Lower lobe of right lung (tissue), 2 donors: ENCODE measurements at places on chromosomes 16 and 17.

GRCh38 chr17:14080847-14081251 lies 11.5 kb downstream of the COX10 start:
- H3K4me1 ChIP-seq, result no peaks in the 10 kb centered on the region
- H3K36me3 ChIP-seq, result peaks cover 39% of the 10 kb centered on the region
- H3K27ac ChIP-seq, result no peak overlapping the region
- H3K4me3 ChIP-seq, result no peak overlapping the region
- no peaks in the 10 kb centered on the region for H3K27me3 ChIP-seq
- no peak for DNase-seq

DNA sequence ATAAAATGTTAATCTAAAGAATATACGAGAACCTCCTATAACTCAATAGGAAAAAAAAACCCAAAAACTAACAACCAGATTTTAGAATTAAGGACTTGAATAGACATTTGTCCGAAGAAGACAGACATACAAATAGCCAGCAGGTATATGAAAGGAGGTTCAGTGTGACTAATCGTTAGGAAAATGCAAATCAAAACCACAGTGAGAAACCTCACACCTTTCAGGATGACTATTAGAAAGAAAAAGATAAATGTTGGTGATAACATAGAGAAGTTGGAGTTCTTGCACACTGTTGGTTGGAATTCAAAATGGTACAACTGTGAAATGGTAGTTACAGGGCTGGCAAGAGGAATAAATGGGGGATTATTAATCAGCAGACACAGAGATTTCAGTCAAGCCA lies 339.0 kb downstream of the TMEM114 start:
- H3K27me3 ChIP-seq, result no peaks in the 10 kb centered on the region
- no peaks in the 10 kb centered on the region for H3K4me1 ChIP-seq
- H3K36me3 ChIP-seq, result no peaks in the 10 kb centered on the region
- DNase-seq, result no peak
- H3K4me3 ChIP-seq, result no peak overlapping the region

DNA sequence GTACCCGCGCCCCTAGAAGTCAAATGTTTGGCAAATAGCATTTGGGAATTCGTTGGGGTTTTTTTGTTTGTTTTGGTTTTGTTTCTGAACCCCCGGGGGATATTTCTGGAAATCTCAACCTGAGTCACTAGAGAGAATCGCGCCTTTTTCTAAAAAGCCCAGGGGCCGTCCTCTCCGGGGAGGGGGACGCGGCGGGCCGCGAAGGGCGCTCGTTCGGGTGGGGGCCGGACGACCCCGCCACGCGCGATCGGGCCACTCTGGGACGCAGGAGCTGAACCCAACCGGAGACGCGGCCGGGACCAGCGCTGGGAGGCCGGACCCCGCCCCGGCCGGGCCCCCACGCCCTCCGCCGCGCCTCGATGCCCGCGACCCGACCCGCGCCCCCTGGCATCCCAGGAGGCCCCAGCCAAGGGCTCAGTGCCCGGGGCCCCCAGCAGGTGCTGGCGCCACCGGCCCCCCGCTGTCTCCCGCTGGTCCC lies 302 bp downstream of the LITAF start:
- H3K27me3 ChIP-seq, result no peaks in the 10 kb centered on the region
- H3K4me3 ChIP-seq, result peak overlapping the region; percentile 69
- peaks cover 54% of the 10 kb centered on the region for H3K4me1 ChIP-seq

DNA sequence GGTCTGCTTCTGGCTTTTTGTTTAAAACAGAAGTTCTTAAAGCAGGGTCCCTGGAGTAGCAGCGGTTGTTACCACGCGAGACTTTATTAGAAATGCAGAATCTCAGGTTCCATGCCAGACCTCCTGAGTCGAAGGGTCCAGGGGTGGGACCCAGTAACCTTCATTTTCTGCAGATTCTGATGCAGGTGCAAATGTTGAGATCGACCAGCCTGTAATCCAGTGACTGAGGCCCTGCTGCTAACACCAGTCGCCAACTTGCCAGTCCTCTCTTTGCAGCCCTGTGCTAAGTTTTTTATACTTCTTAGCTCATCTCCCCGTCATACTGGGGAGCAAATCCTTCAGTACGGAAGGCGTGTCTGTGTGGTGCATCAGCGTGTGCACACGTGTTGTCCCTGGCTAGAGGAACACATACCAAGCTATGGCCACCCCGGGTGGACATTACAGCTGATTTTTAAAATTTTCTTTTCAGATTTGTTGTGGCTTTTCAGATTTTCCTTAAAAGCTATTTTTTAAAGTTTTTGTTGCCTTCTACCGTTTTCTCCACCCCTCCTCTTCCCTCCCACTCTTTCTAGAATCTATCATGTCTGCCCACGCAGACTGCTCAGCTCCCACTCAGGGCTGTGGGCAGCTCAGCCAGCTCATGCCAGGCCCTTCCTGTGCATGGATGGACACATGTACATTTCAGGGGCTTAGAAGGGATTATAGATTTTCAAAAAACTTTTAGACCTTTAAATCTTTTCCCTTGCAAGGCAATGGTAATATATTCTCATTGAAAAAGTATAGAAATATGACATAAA lies 57.7 kb downstream of the MEAK7 start:
- peak; percentile 5 for DNase-seq
- H3K4me1 ChIP-seq, result no peaks in the 10 kb centered on the region

- no peaks in the 10 kb centered on the region for H3K27me3 ChIP-seq
- no peaks in the 10 kb centered on the region for H3K36me3 ChIP-seq
- H3K4me1 ChIP-seq, result peaks cover 94% of the 10 kb centered on the region
- peak overlapping the region; percentile 85 for H3K27ac ChIP-seq
- peak; percentile 71 for DNase-seq
- peak overlapping the region; percentile 15 for H3K4me3 ChIP-seq
Observed at GRCh38 chr16:4323071-4323844, 7.4 kb downstream of the GLIS2 start.

GRCh38 chr17:64491994-64492393 lies 4.9 kb downstream of the POLG2 start:
- peaks cover 61% of the 10 kb centered on the region for H3K36me3 ChIP-seq
- H3K27ac ChIP-seq, result no peak overlapping the region
- no peaks in the 10 kb centered on the region for H3K27me3 ChIP-seq
- no peak overlapping the region for H3K4me3 ChIP-seq
- peaks cover 23% of the 10 kb centered on the region for H3K4me1 ChIP-seq

- no peaks in the 10 kb centered on the region for H3K36me3 ChIP-seq
- peak; percentile 61 for DNase-seq
- peak overlapping the region; percentile 75 for H3K27ac ChIP-seq
- peaks cover 14% of the 10 kb centered on the region for H3K4me1 ChIP-seq
- H3K4me3 ChIP-seq, result peak overlapping the region; percentile 63
Observed at GRCh38 chr17:16406742-16407674, 8.4 kb upstream of the TRPV2 start.

DNA sequence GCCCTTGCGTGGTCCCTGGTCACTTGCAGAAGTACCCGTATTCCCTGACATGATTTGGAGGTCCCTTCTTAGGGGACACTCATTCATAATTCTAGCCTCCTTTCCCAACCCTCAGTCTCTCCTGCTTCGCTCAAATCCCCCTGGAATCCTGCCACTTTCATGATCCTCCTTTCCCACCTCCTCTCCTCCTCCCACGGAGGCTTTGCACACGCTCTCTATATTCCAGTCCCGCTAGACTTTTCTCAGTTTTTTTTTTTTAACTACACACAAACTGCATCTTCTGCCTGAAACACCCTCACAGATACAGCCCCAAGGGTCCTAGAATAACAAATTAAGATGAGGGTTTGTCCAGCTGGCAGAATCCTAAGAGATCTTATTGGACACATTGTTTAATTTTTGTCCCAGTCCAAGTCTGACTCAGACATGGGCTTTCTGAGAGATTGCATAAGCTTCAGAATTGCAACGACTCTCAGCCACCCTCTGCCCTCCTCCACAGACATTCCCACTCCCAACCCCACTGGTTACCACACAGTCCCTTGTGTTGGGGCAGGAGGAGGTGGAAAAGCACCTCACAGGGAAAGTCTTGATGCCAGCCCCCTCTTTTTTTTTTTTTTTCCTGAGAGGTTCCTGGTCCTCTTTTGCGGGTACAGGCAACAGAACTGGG lies 739.5 kb upstream of the EEF2KMT start:
- H3K36me3 ChIP-seq, result no peaks in the 10 kb centered on the region
- no peaks in the 10 kb centered on the region for H3K4me1 ChIP-seq
- no peak for DNase-seq
- no peak overlapping the region for H3K4me3 ChIP-seq

DNA sequence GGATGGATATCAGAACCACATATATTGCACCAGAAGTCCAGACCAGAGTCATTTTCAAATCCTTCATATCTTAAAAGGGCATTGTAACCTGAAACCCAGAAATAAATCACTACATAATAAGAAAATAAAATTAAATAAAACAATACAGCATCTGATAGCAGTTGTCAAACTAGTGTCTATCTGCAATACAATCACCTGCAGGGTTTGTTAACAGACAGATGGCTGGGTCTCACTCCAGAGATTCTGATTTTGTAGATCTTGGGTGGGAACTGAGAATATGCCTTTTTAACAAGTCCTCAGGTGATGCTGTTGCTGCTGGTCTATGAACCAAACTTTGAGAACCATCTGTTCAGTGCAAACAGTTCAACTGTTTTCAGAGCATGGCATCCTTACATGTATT lies 37.6 kb downstream of the NME2 start:
- no peaks in the 10 kb centered on the region for H3K27me3 ChIP-seq
- no peak for DNase-seq
- no peak overlapping the region for H3K27ac ChIP-seq
- H3K4me1 ChIP-seq, result no peaks in the 10 kb centered on the region
- peaks cover 100% of the 10 kb centered on the region for H3K36me3 ChIP-seq

GRCh38 chr17:16123531-16123930 lies 91.8 kb downstream of the NCOR1 start:
- no peak overlapping the region for H3K27ac ChIP-seq
- H3K27me3 ChIP-seq, result no peaks in the 10 kb centered on the region
- peaks cover 83% of the 10 kb centered on the region for H3K36me3 ChIP-seq
- no peak overlapping the region for H3K4me3 ChIP-seq
- no peak for DNase-seq

GRCh38 chr16:83966153-83966696 lies 1.8 kb upstream of the NECAB2 start:
- peak; percentile 24 for DNase-seq
- H3K27me3 ChIP-seq, result peaks cover 13% of the 10 kb centered on the region
- no peak overlapping the region for H3K4me3 ChIP-seq
- no peaks in the 10 kb centered on the region for H3K4me1 ChIP-seq

GRCh38 chr16:50523710-50524109 lies 24.5 kb upstream of the NKD1 start:
- H3K27me3 ChIP-seq, result peaks cover 14% of the 10 kb centered on the region
- no peak overlapping the region for H3K4me3 ChIP-seq
- no peaks in the 10 kb centered on the region for H3K4me1 ChIP-seq
- H3K27ac ChIP-seq, result no peak overlapping the region
- no peak for DNase-seq
- H3K36me3 ChIP-seq, result no peaks in the 10 kb centered on the region

GRCh38 chr17:42182927-42183734 lies 2.1 kb downstream of the HCRT start:
- peaks cover 26% of the 10 kb centered on the region for H3K27me3 ChIP-seq
- peak overlapping the region; percentile 75 for H3K27ac ChIP-seq
- H3K36me3 ChIP-seq, result no peaks in the 10 kb centered on the region
- DNase-seq, result no peak
- peak overlapping the region; percentile 65 for H3K4me3 ChIP-seq

- no peaks in the 10 kb centered on the region for H3K4me1 ChIP-seq
- no peak overlapping the region for H3K27ac ChIP-seq
- no peak overlapping the region for H3K4me3 ChIP-seq
- no peaks in the 10 kb centered on the region for H3K27me3 ChIP-seq
- DNase-seq, result no peak
- no peaks in the 10 kb centered on the region for H3K36me3 ChIP-seq
Observed at GRCh38 chr17:9844153-9844552, 18.4 kb downstream of the GLP2R start.

GRCh38 chr17:76266244-76266938 lies 1.2 kb downstream of the UBALD2 start:
- H3K36me3 ChIP-seq, result peaks cover 23% of the 10 kb centered on the region
- H3K4me3 ChIP-seq, result peak overlapping the region; percentile 92
- H3K27ac ChIP-seq, result peak overlapping the region; percentile 93
- no peak for DNase-seq
- H3K4me1 ChIP-seq, result peaks cover 78% of the 10 kb centered on the region
- H3K27me3 ChIP-seq, result no peaks in the 10 kb centered on the region

- peak; percentile 88 for DNase-seq
- H3K4me1 ChIP-seq, result peaks cover 38% of the 10 kb centered on the region
- H3K27ac ChIP-seq, result peak overlapping the region; percentile 99
- peaks cover 18% of the 10 kb centered on the region for H3K36me3 ChIP-seq
- no peaks in the 10 kb centered on the region for H3K27me3 ChIP-seq
Observed at GRCh38 chr16:2752850-2753732, 653 bp downstream of the SRRM2 start.

GRCh38 chr17:55708175-55708974 lies 14.3 kb downstream of the TMEM100 start:
- peaks cover 5% of the 10 kb centered on the region for H3K4me1 ChIP-seq
- H3K36me3 ChIP-seq, result no peaks in the 10 kb centered on the region
- no peaks in the 10 kb centered on the region for H3K27me3 ChIP-seq
- no peak for DNase-seq

- no peak for DNase-seq
- H3K4me1 ChIP-seq, result peaks cover 37% of the 10 kb centered on the region
- no peaks in the 10 kb centered on the region for H3K27me3 ChIP-seq
- H3K27ac ChIP-seq, result peak overlapping the region; percentile 73
Observed at GRCh38 chr16:88455610-88456355, 2.7 kb downstream of the ZFPM1 start.

DNA sequence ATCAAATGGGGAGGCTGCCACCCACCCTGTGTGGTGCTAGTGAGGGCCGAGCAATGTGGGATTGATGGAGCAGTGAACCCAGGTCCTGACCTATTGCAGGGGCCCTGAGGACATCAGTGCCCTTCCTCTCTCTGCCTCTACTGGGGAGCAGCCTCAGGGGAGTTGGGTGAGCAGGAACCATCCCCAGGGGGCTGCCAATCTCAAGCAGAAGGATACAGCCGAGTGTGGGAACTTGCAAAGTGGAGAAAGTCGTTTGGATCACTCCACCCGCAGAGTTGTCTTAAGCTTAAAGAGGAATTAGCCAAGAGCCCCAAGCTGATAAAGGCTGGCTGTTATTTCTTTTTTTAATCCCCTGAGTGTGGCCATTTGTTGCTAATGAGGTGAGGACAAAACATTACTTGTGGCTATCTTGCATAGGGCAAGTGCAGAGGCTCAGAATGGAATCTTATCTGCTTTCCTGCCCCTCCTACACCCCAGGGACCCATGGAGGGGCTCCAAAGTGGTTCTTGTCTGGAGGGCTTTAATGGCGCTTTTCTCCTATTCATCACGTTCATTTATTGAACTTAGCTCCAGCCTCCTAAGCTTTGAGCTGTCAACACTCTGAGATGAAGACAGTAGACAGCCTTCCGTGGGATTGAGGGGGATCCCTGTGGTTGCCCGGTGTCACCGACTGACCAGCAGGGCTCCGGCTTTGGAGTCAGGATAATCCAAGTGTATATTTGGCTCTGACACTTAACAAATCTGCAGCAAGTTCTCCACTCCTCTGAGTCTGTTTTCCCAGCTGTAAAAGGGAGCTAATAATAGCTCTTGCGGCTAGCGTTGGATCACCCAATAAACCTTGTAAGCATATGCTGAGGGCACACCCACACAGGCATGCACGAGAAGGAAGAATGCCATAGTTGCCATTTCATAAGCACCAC lies 45.1 kb downstream of the MYH11 start:
- H3K27me3 ChIP-seq, result no peaks in the 10 kb centered on the region
- H3K4me1 ChIP-seq, result peaks cover 17% of the 10 kb centered on the region
- no peaks in the 10 kb centered on the region for H3K36me3 ChIP-seq
- DNase-seq, result no peak
- H3K4me3 ChIP-seq, result no peak overlapping the region

GRCh38 chr17:43365356-43365755 lies 33.4 kb upstream of the ARL4D start:
- no peaks in the 10 kb centered on the region for H3K36me3 ChIP-seq
- H3K4me3 ChIP-seq, result no peak overlapping the region
- H3K4me1 ChIP-seq, result peaks cover 31% of the 10 kb centered on the region
- no peak overlapping the region for H3K27ac ChIP-seq

- DNase-seq, result no peak
- H3K27ac ChIP-seq, result no peak overlapping the region
- no peaks in the 10 kb centered on the region for H3K27me3 ChIP-seq
- H3K4me1 ChIP-seq, result no peaks in the 10 kb centered on the region
Observed at GRCh38 chr16:73095142-73095820, 47.4 kb upstream of the ZFHX3 start.
